Caudate nucleus (tissue), 63 donors: ENCODE measurements at places on chromosomes 7 and 10.

DNA sequence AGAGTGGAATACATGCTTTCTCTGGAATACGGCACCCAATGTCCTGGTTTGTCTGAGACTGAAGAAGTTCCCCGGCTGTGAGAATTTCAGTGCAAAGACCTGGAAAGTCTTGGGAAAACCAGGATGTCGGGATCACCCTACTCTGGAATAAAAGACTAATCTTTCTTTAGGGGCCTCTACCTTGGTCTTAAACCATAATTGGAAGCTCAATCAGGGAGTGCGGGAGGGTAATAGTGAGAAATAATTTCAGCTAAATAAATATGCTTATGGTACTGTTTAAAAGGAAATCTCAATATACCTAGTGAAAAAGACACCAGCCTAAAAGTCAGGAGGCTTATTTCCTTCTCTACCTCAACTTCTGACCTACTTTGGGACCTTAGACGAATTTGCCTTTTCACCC, 236.1 kb upstream of the GLI3 start:
- DNase-seq = no peak

DNA sequence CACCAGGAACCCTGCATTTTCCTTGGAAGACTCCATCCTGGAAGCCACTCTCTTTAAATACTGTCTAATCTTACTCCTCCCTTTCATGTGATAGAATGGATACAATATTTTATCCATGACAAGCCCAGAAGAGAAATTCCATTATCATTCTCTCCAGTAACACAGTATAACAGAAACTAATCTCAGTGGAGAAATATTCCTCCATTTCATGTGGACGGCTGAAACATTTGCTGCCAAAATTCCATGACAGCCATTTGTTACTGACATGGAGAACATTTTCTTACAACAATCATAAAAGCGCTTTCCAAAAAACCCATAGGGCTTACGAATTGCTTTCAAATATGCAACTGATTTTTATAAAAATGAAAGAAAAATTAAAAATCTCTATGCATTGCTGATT, 392.8 kb upstream of the KLF6 start:
- DNase-seq = no peak

GRCh38 chr7:141456298-141456697, 94.9 kb upstream of the AGK start:
- DNase-seq = no peak

DNA sequence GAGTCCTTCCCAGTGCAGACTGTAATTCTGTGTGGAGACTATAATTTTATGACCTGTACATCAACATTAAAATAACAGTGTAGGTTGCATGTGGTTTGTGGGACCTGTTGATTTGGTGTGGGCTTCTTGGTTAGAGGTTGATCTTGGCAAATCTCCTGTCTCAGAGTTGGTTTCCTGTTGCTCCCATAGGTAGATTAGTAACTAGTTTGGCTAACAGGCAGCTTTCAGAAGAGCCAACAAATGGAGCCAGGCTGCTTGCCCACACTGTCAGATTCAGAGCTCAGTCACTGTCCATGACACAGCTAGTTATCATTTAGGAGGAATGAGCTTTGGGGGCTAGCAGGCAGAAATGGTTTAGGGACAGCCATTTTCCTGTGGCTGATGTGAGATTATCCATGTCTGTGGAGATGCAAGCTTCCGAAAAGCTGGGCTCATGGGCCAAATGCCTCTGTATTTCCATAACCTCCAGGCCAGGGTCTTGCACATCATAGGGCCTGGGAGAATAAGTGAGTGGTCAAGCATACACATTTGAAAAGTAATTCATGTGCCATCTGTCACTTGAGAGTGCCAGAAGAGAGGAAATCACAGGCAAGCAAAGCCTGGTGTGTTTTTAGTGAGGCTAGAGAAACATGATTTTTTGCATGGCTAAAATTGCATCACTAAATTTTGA, 33.4 kb downstream of the CCM2 start:
- no peak for DNase-seq

DNA sequence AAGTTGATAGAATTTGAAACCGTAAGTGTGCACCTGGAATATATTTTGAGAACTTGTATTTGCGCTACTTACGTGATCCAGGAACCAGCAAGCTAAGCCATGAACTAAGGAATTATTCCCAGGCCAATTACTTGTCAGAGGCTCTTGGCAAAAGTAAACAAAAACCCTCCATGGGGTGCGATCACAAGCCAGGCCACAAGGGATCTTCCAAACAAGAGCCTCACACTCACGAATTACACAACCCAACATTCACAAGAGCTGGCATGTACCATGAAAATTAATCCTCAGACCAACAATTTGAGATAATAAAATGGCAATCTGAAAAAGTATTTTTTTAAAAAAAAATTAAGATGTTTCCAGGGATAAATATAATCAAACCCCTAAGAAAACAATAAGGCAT, 467.0 kb upstream of the AKR1E2 start:
- DNase-seq = no peak

- no peak for DNase-seq
Observed at GRCh38 chr10:129385600-129385999, 81.4 kb upstream of the MGMT start.
